ENCODE measurements at places on chromosomes 7 and 10.

GRCh38 chr7:144391823-144392255 is 11.7 kb downstream of the NOBOX start:
- DNase-seq, result peak; percentile 31

- DNase-seq, result no peak
Observed at GRCh38 chr7:97269741-97270140, 152.2 kb downstream of the SDHAF3 start.

- no peak for DNase-seq
Observed at GRCh38 chr10:125343118-125343925, 183.0 kb upstream of the CTBP2 start.

DNA sequence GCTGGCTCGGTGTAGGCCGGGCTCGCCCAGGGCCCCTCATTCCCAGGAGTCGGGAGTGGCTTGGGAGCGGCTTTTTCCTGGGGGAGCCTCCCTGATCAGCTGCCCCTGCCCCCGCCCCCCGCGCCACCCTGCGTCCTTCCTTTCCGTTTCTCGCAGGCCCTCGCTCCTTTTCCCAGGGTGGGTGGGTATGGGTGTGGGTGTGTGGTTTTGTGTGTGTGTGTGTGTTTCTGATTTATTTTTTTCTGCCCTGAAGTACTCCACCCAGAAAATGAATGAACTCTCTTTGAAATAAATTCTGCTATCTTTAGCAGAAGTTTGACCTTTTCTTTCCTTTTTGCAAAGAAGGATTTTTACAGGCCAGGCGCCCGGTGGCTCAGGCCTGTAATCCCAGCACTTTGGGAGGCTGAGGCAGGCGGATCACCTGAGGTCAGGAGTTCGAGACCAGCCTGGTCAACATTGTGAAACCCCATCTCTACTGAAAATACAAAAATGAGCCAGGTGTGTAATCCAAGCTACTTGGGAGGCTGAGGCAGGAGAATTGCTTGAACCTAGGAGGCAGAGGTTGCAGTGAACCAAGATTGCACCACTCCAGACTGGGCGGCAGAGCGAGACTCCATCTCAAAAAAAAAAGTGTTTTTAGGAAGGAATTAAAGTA is 30.0 kb upstream of the AP5Z1 start:
- DNase-seq, result no peak

Measured in amniotic stem cell (primary cell).